Activated CD8-positive, alpha-beta memory T cell treated with anti-CD3 and anti-CD28 coated beads, Interleukin-2, amount 50 U/mL, for 4 hours (primary cell): ENCODE measurements at places on chromosomes 5 and 9.

- DNase-seq = no peak
Measured at GRCh38 chr9:974031-974995, 2.1 kb upstream of the DMRT3 start.

DNA sequence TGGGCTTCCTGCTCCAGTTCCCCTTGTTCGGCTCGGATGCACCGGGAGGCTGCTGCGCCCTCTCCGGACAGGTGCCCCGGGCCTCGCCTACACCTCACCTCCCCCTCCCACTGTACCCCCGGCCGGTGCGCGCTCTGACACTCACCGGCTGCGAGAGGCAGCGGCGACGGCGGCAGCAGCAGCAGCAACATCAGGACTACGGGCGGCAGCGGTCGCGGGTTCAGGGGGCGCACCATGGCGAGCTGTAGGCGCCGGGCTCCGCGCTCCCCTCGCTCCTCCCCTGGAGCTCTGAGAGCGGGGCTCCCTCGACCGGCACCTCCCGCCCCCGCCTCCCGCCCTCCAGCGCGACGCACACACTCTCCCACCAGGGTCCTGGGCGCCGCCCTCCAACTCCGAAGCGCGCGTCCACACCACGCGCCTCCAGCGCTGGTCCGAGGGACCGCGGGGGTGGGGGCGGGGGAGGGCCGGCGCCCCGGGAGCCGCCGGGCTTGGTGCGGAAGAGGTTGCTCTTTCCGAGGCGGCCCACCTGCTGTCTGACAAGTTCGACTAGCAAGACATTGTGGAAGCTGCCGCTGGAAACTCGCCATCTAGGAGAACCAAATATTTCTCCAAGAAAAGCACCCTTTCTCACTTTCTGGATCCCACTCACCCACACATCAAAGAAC is at the start of gene GFRA3:
TSS of gene GFRA3 (minus strand) at position 433 of the 665 bp plus-strand sequence. CDS start at position 236, 197 bp downstream.
- peak; percentile 22 for DNase-seq

DNA sequence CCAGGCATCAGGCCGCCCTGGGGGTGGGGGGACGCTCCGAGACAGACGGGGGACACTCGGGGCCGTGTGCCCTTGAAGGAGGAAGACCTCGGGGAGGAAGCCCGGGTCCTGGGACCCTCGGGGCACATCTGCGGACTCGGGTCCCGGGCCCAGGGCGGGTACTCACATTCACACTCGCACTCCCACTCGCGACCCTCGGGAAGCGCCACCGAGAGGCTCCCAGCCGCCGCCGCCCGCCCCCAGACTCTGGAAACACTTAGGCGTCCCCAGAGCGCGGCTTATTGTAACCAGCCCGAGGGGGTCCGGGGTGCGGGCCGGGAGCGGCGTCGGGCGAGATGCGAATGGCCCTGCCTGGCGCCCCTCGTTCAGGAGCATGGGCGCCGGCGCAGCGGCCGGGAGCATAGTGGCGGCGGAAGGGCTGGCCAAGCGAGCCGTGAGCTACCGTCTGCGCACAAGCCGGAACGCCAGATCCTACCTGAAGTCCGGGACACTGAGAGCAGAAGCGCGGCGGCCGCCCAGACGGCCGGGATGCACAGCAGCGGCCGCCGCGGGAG is 559 bp downstream of the ROR2 start:
- no peak for DNase-seq

GRCh38 chr5:150299571-150300327 is 3.0 kb downstream of the ARSI start:
- DNase-seq = no peak

DNA sequence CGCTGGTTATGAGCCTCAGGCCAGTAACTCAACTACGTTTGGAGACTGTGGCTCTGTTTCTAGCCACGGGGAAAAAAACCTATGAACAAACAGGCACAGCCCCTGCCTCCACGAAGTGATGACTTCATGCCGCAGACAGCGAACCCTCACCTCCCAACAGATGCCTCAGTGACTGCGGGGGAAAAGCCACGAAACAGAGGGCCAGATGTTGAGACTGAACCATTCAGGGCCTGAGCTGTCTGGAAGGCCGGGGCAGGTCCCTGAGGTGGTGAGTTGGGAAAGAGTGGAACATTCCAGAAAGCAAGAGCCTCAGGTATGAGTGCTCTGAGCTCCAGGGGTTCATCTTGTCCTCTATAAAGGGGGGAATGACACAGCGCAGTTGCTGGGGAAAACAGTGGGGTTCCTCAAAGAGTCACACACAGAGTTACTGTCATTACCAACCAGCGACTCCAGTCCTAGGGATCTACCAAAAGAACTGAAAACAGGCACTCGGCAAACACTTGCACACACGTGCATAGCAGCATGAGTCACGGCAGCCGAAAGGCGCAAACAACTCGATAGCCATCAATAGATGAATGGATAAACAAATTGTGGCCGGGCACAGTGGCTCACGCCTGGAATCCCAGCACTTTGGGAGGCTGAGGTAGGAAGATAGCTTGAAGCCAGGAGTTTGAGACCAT is 15.3 kb downstream of the PLPP7 start:
- DNase-seq = no peak

DNA sequence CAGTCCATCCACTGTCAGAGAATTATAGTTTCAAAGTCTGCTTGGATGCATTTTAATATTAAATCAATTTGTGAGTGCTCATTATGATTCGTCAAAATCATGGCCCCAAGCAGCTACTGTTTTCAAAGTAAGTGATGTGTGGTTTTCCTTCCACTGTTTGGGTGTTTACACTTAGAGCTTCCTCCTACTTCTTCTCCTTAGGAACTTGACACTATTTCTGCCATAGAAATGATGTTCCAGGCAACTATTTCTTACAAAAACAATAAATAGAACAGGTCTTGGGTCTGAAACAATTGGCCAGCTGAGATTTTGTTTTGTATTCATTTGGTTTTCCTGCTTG is 132.8 kb upstream of the RAI14 start:
- no peak for DNase-seq

GRCh38 chr9:99947395-99947794 is 40.9 kb downstream of the STX17 start:
- no peak for DNase-seq

GRCh38 chr9:76415154-76415553 is 20.9 kb upstream of the RFK start:
- DNase-seq = no peak

GRCh38 chr5:173232499-173233346 is 2.3 kb downstream of the NKX2-5 start:
- no peak for DNase-seq

DNA sequence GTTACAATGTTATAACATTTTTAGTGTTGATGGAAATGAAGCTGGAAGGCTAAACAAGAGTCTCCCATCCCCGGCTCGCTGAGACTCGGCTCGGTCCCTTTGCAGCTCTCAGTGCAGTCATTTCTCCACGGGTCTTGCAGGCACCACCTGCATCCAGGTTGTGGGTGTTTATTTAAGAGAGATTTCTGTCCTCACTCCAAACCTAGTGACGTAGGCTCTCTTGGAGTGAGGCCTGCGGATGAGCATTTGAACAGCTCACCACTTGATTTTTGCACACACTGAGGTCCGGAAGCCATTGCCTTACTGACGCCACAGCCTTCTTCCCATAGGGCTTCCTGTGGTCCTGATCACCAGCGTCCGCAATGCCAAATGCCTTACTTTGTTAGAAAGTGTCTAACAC is 197.7 kb upstream of the OTULINL start:
- no peak for DNase-seq

DNA sequence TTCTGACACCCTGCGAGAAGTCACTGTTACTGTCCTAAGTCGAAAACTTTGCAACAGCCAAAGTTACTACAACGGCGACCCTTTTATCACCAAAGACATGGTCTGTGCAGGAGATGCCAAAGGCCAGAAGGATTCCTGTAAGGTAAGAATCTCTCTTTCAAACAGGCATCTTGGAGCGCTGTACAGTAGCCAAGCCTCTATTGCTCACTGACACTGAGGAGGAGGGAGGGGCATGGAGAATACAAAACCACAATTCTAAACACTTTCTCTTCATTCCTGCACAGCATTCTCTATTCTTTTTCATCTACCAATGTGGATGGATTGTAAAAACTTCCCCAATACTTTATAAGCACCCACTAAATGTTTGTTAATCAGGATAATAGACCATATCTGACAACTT is 7.4 kb downstream of the GZMK start:
- DNase-seq = no peak

GRCh38 chr5:155786108-155786507 is 540.9 kb upstream of the SGCD start:
- DNase-seq = no peak

GRCh38 chr5:66307647-66308241 is 163.6 kb downstream of the SREK1 start:
- DNase-seq = no peak

DNA sequence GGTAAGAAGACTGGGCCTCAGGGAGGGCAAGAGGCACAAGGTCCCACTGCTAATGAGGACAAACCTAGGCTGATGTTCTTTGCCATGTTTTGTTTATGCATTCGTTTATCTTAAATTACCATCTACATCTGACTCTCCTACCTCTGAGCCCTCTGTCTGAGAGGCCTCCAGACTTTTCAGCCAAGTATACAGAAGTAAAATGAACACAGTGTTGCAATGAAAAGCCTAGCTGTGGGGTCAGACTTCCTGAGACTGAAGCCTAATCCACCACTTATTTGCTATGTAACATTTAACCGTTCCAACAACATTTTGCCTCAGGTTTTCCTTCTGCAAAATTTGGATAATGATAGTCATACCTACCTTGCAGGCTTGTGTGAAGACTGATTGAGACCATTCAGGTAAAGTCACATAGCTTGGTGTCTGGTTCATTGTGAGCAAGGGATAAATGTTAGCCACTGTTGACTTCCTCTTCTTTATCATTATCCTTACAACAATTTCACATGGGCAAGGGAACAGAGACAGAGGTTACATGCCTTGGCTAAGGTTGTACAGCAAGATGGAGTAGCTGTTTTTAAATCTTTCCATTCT is 374.9 kb upstream of the CLINT1 start:
- no peak for DNase-seq

DNA sequence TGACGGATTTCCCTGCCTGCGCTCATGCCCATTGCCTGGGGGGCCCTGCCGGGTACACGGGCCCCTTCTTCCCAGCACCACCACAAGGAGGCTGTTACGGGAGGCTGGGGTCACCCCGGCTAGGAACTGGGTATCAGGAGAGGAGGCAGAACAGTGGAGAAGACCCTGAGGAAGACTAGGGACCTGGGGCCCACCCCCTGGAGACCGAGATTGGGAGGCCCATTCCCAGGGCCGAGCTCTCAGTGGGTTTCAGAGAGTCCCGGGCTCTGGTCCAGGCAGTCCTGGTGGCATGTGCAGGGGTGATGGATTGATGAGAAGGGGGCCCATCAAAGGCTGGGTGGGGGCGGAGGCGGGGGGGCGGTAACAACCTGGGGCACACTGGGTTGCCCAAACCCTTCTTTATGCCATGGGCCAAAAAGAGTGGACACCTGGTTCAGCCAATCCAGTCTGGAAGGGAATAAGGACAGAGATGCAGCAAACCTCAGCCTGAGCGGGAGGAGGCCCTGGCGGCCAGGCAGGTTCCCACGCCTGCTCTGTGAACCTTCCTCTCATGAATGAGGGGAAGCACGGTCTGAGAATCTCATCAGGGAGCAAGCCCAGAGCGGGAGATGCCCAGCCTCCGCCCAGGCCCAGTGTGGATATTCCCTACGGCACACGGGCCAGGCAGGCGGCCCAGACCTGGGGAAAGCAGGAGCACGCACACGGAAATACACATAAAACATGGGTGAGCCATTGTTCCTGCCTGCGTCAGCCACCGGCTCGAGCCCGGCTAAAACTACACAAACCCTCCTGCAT is 785 bp upstream of the P4HA2 start:
- no peak for DNase-seq

DNA sequence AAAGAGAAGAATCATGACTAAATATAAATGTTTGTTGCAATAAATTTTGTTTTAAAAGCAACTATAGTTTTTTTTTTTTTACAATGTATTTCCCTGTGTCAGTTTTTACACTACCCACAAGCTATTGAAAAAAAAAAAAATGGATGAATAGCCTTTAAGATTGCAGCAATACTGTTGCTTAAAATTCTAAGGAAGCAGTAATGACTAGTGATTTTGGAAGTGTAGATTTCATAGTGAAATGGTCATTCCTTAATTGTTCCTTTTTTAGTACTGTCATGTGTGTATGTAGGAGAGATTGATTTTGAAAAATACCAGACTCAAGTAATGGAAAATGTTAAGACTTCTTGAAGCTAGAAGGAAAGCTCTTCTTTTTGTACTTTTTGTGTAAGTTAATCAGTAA is 53.1 kb downstream of the NDUFS4 start:
- DNase-seq = no peak

- DNase-seq = no peak
Measured at GRCh38 chr5:103016167-103016566, 103.8 kb downstream of the GIN1 start.

- DNase-seq = no peak
Measured at GRCh38 chr9:27719711-27720110, 146.4 kb upstream of the C9orf72 start.

- DNase-seq = no peak
Measured at GRCh38 chr9:126545106-126545505, 68.6 kb upstream of the LMX1B start.

DNA sequence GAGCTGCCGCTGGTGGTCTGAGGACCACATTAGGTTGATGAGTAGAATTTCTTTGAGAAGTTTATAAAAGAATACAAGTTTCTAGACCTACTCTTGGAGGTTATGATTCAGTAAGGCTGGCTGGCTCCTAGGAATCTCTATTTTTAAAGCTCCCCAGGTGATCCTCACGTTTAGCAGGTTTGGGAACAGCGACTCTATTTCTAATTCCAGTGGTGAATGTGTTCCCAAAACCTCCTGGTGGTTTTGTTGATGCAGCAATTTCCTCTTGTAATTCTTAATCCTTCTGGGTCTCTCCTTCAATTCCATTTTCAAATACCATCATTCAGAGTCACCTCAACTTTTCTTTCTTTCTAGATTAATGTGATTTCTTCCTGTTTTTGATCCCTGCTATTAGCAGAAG is 215.9 kb upstream of the RFX3 start:
- DNase-seq = no peak

GRCh38 chr5:139954022-139954421 is 89.1 kb downstream of the NRG2 start:
- DNase-seq = no peak

DNA sequence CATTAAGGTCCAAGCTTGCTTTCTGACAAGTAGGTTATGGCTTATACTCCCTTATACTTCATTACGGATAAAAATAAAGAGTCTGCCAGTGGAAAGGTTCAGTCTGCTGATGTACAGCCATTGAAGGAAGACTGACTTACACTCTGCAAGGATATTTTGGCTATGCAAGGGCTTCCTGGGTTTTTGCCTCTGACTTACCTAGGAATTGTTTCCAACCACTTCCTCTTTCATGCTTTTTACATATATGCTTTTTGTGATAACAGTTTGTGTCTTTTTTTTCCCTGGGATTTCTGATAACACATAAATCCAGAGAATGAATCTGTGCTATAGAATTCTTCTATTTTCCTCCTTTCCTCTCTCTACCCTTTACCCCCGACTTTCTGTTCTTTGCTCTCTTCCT is 16.8 kb downstream of the ISOC1 start:
- no peak for DNase-seq

DNA sequence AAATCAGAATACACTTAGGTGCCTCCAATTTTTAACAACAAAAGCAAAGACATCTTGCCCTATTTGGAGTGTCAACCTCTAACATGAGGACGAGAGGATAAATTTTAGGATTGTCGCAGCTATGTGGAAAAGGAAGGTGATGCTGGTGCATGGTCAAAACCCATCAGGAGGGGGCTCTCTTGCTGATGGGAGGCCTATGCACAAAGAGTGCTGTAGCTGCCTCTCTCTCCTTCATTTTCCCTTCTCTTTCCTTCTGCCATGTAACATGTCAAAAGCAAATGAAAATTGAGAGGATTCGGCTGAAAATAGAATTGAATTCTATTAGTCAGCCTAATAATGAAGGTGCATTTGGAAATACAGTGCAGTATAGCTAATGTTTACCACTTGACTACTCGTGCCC is 578.7 kb upstream of the ZNF462 start:
- no peak for DNase-seq
